ENCODE measurements at places on chromosomes 13 and 19.

DNA sequence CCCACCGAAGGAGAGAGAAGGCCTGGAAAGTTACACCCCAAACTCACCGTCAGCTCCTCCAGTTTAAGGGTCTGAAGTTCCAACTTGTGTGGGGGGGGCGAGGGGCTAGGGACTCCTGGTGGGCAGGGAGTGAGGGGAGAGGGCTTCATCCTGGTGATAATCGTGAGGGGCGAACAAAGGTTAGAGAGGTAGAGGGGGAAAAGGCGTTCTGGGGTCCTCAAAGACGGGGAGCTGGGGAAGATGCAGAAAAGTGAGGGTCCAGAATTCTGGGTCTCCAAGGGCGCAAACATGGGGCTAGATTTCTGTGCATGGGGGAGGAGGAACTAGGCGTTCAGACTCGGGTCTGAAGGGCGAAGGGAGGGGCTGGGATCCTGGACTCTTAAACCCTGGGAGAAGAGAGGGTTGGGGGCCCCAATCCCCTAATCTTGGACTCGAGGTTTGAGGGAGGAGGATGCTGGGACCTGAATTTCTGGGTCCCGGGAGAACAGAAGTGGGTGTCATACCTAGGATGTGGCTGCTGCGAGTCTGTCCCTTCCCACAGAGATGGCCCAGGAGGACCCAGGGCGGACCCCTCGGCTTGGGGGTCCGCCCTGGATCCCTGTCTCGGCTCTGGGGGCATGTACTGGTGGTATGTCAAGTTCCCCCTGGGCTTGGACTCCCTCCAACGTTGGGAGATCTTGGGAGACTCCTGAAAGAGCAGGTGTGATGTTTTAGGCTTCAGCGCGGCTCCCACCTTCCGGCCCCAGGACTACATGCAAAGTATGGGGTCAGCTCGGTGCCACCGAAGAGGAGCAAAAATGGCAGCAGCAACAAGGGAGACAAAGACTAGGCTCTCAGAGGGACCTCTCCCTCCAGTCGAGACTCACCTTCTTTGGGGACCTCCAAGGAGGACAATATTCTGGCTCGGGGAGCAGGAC is 4.5 kb downstream of the MAMSTR start:
- no peak for DNase-seq

DNA sequence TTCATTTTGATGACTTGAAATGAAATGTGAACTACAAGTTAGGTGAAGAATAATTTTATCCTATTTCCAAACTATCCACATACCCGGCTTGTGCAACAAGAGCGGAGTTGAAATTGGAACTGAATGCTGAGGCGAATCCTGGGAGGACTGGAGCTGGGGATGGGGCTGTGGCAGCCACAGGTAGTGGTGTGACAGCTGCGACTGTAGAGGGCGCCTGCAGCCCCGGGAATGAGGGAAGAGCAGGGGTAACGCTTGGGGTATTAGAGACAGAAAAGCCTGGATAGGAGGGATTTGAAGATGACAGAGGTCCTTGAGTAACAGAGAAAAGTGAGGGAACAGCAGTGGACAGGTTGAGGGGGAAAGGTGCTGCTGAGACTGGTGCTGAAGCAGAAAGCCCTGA is 22.0 kb upstream of the STOML3 start:
- DNase-seq: no peak

GRCh38 chr13:59700281-59700680 is 463.4 kb downstream of the DIAPH3 start:
- DNase-seq: no peak

GRCh38 chr13:106129273-106129672 is 406.2 kb downstream of the EFNB2 start:
- no peak for DNase-seq

DNA sequence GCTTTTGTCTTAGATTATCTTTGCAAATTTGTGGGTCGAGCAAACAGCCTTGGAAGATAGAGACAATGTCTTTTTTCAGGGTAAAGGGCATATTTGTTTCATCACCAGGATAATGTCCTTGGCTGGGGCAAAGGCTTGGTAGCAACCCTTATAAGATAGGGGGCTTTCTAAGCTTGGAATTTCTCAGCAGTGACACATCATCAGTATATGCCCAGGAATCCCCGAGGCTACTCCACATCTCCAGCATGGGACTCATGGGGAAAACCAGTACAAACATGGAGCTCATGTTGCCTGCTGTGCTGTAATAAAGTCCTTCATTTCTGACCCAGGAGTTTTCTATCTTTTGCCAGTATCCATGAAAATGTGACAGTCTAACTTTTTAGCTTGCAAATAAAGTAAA is 77.1 kb downstream of the DCLK1 start:
- DNase-seq: no peak

DNA sequence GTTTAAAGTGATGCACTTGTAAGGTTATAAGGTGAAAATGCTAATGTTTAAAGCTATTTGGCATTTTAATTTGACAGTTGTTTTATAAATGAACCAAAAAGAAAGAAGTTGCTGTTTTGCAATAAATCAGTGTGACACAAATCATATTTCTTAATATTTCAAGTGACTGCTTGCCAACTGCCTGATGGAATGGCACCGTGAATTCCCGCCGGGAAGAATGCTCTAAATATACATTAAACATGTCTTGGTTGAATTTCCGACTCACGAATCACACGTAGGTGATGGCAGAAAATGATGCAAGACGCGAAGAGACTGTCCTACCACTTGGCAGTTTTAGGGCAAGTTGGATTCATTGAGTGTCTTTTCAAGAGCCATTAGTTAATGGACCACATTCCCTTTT is 3.1 kb upstream of the GJB2 start:
- no peak for DNase-seq

DNA sequence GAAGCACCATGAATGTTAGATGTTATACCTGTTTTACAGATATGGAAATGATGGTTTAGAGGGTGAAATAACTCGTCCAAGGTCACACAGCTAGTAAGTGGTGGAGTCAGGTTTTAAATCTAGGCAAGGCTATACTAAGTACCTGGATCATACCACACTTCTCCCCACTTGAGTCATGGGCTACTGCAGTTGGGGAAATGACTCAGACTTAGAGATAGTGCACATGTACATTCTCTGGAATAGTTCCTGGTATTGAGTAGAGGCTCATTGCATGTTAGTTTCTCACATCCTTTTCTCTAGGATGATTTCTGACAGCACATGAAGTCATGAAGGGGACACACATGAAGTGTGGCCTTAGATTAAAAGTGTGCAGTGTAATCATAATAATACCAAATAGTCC is 76.2 kb upstream of the TNFSF11 start:
- DNase-seq: no peak

GRCh38 chr13:111971891-111972780 is 94.8 kb upstream of the SOX1 start:
- DNase-seq: no peak

DNA sequence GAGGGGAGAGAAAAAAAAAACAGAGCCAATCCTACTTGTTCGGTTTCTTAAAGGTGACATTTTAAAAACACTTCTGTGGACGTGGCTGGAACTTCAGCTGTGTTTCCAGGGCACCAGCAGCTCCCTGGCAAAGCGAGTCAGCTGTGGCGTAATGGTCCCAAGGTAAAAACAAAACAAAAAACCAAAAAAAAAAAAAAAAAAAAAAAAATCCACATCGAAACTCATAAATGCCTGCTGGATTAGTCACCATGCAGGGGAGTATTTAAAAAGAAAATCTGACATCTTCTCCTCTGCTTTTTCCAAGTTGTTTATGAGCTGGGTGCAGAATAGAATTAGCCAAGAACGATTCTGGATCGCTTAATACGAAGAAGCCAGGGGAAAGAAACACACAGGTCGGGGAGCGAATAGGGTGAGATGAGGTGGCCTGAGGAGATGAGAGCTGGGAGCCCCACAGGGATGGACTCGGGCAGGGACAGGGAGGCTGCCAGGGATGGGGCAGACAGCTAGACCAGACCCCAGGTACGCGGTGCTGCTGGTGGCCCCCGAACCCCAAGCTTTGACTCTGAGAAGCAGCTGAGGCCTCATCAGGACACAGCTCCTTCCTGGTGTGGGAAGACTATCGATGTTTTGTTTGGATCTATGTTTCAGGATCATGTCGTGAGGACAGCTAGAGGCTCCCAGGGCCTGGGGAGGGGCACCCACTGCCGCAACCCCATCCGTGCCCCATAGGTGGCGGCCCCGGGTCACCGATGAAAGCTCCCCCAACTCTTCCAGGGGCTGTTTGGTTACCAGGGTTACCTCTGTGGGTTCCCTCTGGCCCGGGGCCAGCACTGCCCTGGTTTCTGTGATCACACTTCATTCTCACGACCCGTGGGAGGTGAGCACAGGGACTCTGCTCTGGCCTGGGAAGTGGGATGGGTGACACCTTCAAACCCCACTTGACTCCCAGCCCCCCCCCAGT is 3.1 kb upstream of the CTXN1 start:
- no peak for DNase-seq

DNA sequence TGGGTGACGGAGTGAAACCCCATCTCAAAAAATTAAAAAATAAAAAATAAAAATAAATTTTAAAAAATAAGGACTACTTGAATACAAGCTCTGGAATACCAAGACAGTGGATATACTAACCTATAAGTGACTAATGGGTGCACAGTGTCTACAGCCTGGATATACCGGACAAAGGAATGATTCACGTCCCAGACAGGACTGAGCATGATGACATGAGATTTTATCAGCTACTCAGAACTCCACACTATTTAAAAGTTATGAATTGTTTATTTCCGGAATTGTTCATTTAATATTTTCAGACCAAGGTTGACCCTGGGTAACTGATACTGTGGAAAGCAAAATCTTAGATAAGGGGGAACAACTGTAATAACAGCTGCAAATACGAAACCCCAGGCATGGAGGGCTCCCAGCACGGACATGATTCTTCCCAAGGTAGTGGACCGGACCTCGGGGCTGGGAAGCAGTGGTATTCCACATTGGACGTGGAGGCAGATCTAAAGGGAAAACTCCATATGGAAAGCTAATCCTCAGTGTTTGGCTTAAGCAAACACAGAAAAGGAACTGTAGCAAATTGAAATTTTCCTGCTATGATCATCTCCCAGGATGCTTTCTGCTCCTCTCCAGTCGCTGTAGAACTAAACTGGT is 102.6 kb upstream of the TSHZ3 start:
- no peak for DNase-seq
